HFFc6 (cell line): ENCODE measurements at places on chromosomes 1 and 21. TPM values are rescaled to one million over a fixed set of nuclear protein-coding genes. Genes with fewer than 3 reads are reported as not detected.

- peaks cover 2% of the 10 kb centered on the region for H3K27me3 ChIP-seq
- peaks cover 16% of the 10 kb centered on the region for H3K4me1 ChIP-seq
- H3K27ac ChIP-seq, result no peak overlapping the region
- no peak overlapping the region for H3K4me3 ChIP-seq
- no peaks in the 10 kb centered on the region for H3K36me3 ChIP-seq
- DNase-seq, result peak; percentile 63
These were observed 3.8 kb downstream of the LCA5L start for GRCh38 chr21:39441502-39442475.

Gene COL6A1
- total RNA-seq, result 334 to 410 TPM (median 380 TPM) in 3 replicates

- H3K36me3 ChIP-seq, result peaks cover 23% of the 10 kb centered on the region
- no peak overlapping the region for H3K4me3 ChIP-seq
- H3K27me3 ChIP-seq, result no peaks in the 10 kb centered on the region; the same call in none of the 2 replicates
These were observed 27.3 kb upstream of the TMEM61 start for GRCh38 chr1:54952950-54953718.

DNA sequence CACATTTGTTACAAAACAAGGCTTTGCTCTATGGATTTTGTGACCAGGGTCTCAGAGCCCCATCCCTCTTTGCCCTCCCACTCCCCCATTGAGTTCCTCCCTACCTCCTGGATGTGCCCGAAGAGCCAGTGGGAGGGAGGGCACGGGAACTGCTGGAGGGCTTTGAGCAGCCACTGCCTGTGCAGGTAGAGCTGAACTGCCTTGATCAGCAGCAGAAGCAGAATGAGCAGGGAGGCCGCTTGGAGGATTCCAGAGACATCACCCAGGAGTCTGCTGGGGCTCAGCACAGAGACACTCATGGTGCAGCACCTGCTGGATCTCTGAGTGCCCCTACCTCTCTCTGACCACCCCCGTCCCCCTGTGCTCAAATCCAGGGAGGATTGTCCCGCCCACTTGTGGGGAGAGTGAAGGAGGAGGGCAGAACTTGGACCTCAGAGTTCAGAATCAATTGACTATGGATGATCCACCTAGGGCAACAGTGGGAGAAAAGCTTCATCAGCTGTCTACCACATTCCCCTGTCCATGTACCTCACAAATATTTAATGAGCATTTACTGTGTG lies at the start of gene CYP4A11:
Gene CYP4A11 (minus strand): TSS at position 342 of the 560 bp plus-strand sequence. CDS start 43 bp downstream, at position 299.
- no peaks in the 10 kb centered on the region; the same call in 1 of the 2 replicates for H3K27me3 ChIP-seq
- H3K4me1 ChIP-seq, result no peaks in the 10 kb centered on the region
- H3K4me3 ChIP-seq, result no peak within 1 kb of the TSS

Gene EFNA4
- total RNA-seq, result 4.3 and 4.8 TPM in 2 replicates

Gene FCGR1A
- not detected in 3 replicates for total RNA-seq
